ENCODE measurements at places on chromosomes 5 and 9. TPM values are rescaled to one million over a fixed set of nuclear protein-coding genes. Genes with fewer than 3 reads are reported as not detected.

- peaks cover 14% of the 10 kb centered on the region for H3K36me3 ChIP-seq
- DNase-seq, result peak; percentile 85
- peak within 1 kb of the TSS; percentile 94 for H3K4me3 ChIP-seq
- peaks cover 33% of the 10 kb centered on the region for H3K4me1 ChIP-seq
- peak within 1 kb of the TSS; percentile 98 for H3K27ac ChIP-seq
Observed at GRCh38 chr9:34620061-34620994, at the start of gene DCTN3. Gene DCTN3, minus strand, starts transcription at chr9:34620495. Its CDS starts 31 bp downstream, at chr9:34620464.

GRCh38 chr5:401146-402034, 41.6 kb upstream of the EXOC3 start:
- no peak for DNase-seq
- H3K27ac ChIP-seq, result no peak overlapping the region
- H3K4me3 ChIP-seq, result no peak overlapping the region
- no peaks in the 10 kb centered on the region for H3K4me1 ChIP-seq
- H3K27me3 ChIP-seq, result peaks cover 55% of the 10 kb centered on the region
- H3K36me3 ChIP-seq, result no peaks in the 10 kb centered on the region

The CNTNAP3B gene
- 0.37 TPM for total RNA-seq

DNA sequence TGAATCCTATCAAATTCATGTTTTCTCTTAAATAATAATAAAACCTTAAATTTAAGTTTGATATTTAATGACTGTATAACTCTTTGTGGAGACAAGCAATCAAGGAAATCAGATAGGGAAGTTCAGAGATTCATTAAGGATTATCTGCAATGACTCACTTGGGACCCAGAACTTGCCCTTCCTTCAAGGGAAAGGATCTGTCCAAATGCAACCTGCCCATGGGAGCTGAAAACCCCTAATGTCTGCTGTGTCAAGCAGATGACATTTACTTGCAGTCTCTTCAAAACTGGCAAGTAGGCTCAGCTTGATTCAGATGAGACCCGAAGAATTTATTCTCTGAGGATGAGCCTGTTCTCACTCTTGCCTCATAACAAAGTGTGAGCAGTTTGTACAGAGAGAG, 1577.6 kb downstream of the EFNA5 start:
- no peaks in the 10 kb centered on the region for H3K27me3 ChIP-seq
- H3K4me3 ChIP-seq, result no peak overlapping the region
- no peaks in the 10 kb centered on the region for H3K36me3 ChIP-seq
- no peak overlapping the region for H3K27ac ChIP-seq
- no peaks in the 10 kb centered on the region for H3K4me1 ChIP-seq

DNA sequence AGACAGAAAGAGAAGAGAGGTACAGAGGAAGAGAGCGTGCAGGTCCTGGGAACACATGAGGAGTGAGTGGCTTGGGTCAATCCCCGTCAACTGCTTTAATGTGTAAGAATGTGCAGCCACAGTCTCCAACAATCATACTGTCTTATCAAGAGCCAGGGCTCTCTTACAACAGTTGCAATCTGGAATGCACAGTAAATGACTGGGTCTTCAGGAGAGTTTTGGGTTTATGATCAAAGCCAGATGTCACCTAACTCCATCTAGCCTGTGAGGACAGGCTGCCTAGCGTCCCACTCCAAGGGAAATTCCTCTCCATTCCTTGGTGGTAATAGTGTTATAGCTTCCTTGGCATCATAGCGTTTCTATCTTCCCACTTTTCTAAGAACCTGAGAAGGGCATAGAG, 75.0 kb upstream of the TRIO start:
- H3K27me3 ChIP-seq, result peaks cover 13% of the 10 kb centered on the region
- no peak overlapping the region for H3K4me3 ChIP-seq
- no peak for DNase-seq
- no peaks in the 10 kb centered on the region for H3K4me1 ChIP-seq
- H3K27ac ChIP-seq, result no peak overlapping the region

DNA sequence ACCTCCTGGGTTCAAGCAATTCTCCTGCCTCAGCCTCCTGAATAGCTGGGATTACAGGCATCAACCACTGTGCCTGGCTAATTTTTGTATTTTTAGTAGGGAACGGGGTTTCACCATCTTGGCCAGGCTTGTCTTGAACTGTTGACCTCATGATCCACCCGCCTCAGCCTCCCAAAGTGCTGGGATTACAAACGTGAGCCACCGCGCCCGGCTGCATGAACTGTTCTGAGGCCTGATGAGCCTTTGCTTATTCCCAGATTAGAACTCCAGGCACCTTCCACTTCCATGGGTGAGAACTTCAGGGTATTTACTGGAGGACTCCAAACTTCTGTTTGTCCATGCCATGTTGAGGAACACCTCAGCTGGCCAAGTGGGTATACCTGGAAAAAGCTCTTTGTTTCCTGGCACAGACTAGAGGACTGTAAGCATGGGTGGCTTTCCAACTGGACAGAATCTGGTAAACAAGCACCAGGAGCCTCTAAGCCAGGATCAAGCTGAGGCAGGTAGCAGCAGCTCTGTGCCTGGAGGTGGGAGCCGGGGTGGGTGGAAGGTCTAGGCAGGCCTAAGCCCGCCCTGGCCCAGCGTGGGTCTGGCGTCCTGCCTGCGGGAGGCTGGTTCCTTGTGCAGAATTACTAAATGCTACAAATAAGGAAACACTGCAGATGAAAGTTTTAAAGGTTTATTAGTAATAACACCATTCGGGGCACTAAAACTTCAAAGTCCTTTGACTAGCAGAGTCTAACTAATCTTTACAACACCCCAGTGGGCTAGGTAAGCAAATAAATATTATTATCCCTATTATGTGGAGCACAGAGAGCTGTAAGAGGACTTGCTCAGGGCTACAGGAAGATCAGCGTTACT, 78.4 kb downstream of the SEMA5A start:
- no peak overlapping the region for H3K27ac ChIP-seq
- DNase-seq, result no peak
- no peaks in the 10 kb centered on the region for H3K36me3 ChIP-seq
- H3K4me1 ChIP-seq, result no peaks in the 10 kb centered on the region

DNA sequence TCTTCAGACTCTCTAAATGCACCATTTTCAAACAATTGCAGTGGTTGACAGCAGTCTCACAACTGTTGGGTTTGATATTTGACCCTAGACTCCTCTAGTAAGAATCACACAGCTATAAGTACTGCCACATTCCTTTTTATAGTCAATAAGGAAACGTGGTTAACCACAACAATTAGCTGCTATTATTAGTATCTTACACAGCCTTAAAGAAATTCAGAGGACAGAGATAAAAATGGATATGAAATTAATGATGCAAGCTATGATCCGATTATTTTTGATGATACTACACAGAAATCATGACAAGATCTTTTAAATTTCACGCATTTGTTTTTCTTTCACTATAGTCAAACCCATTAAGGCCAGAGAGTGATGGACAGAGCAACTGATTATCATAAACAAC, 288.6 kb upstream of the C9orf72 start:
- H3K27me3 ChIP-seq, result no peaks in the 10 kb centered on the region
- no peaks in the 10 kb centered on the region for H3K36me3 ChIP-seq
- DNase-seq, result no peak

GRCh38 chr5:156496291-156496690, 169.3 kb downstream of the SGCD start:
- no peaks in the 10 kb centered on the region for H3K4me1 ChIP-seq
- no peaks in the 10 kb centered on the region for H3K36me3 ChIP-seq
- no peak for DNase-seq
- peaks cover 24% of the 10 kb centered on the region for H3K27me3 ChIP-seq

DNA sequence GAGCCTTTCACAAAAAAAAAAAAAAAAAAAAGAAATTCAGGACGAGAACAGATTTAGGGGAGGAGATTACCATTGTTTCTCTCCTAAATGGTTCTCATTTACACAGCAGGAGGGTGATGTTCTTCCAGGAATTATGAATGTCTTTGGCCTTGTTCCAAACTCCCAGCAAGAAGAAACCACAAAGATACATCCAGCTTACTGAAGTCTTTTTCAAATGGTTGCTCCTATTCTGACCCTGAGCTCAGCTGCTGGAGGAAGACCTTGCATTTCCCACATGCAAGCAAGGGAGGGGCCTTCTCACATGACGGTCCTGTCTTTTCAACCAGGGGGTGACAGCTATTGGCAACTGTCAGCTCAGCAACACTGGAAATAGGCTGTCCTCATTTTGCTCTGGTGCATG, 203.0 kb upstream of the VLDLR start:
- no peak overlapping the region for H3K4me3 ChIP-seq
- H3K27me3 ChIP-seq, result peaks cover 48% of the 10 kb centered on the region
- H3K36me3 ChIP-seq, result no peaks in the 10 kb centered on the region
- DNase-seq, result no peak
- H3K27ac ChIP-seq, result no peak overlapping the region
- H3K4me1 ChIP-seq, result no peaks in the 10 kb centered on the region

DNA sequence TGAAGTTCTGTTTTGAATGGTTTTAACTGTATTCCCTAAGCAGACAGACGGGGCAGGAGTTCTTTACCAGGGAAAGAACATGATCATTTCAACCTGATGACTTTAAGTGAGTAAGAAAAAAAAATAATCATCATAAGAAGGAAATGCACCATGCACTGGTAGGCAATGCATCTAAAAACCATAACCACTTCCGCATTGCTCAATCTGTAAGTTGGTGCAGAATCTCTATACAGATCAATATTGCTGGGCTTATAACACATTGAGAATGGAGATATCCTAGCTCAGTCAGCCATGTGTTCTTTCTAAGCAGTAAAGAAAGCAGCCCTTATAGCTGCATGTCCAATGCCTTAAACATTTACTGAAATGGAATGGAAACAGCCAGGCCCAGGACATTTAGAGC, 407.1 kb upstream of the DMAC1 start:
- H3K27ac ChIP-seq, result no peak overlapping the region
- H3K27me3 ChIP-seq, result no peaks in the 10 kb centered on the region
- no peaks in the 10 kb centered on the region for H3K36me3 ChIP-seq
- no peak overlapping the region for H3K4me3 ChIP-seq

GRCh38 chr9:114811966-114812636, 6.3 kb upstream of the TNFSF15 start:
- no peaks in the 10 kb centered on the region for H3K36me3 ChIP-seq
- no peak overlapping the region for H3K4me3 ChIP-seq
- DNase-seq, result no peak

GRCh38 chr9:35726931-35727330, 5.1 kb downstream of the TLN1 start:
- DNase-seq, result no peak
- H3K4me1 ChIP-seq, result peaks cover 23% of the 10 kb centered on the region
- H3K27me3 ChIP-seq, result no peaks in the 10 kb centered on the region

GRCh38 chr9:97873425-97873824, 20.4 kb downstream of the FOXE1 start:
- H3K27me3 ChIP-seq, result no peaks in the 10 kb centered on the region
- H3K4me1 ChIP-seq, result peaks cover 3% of the 10 kb centered on the region
- peaks cover 10% of the 10 kb centered on the region for H3K36me3 ChIP-seq
- H3K27ac ChIP-seq, result no peak overlapping the region

The LCN12 gene
- 4.2 TPM for total RNA-seq

The PANK3 gene
- 39.2 TPM for total RNA-seq

- DNase-seq, result peak; percentile 7
- H3K4me1 ChIP-seq, result peaks cover 8% of the 10 kb centered on the region
- H3K27ac ChIP-seq, result no peak overlapping the region
- H3K4me3 ChIP-seq, result no peak overlapping the region
Observed at GRCh38 chr9:136655536-136656182, 7.1 kb upstream of the EGFL7 start.

GRCh38 chr9:110763568-110763967, 95.0 kb downstream of the MUSK start:
- H3K27me3 ChIP-seq, result no peaks in the 10 kb centered on the region
- H3K27ac ChIP-seq, result no peak overlapping the region
- DNase-seq, result no peak

- H3K4me1 ChIP-seq, result peaks cover 26% of the 10 kb centered on the region
- peak overlapping the region; percentile 86 for H3K27ac ChIP-seq
- no peaks in the 10 kb centered on the region for H3K27me3 ChIP-seq
Observed at GRCh38 chr9:295576-295975, 80.9 kb downstream of the DOCK8 start.

- H3K4me1 ChIP-seq, result no peaks in the 10 kb centered on the region
- no peak for DNase-seq
- no peaks in the 10 kb centered on the region for H3K36me3 ChIP-seq
- H3K27me3 ChIP-seq, result peaks cover 26% of the 10 kb centered on the region
- no peak overlapping the region for H3K27ac ChIP-seq
- H3K4me3 ChIP-seq, result no peak overlapping the region
Observed at GRCh38 chr5:110707260-110707844, 19.1 kb downstream of the TMEM232 start.

The GOLM1 gene
- not detected for total RNA-seq

The GLRA1 gene
- total RNA-seq, result not detected

- H3K4me3 ChIP-seq, result no peak overlapping the region
- no peak overlapping the region for H3K27ac ChIP-seq
- peaks cover 10% of the 10 kb centered on the region for H3K36me3 ChIP-seq
- DNase-seq, result no peak
Observed at GRCh38 chr5:126488443-126489065, 65.3 kb downstream of the GRAMD2B start.

GRCh38 chr5:89597878-89598277, 714.9 kb upstream of the MEF2C start:
- no peaks in the 10 kb centered on the region for H3K36me3 ChIP-seq
- no peaks in the 10 kb centered on the region for H3K4me1 ChIP-seq
- no peak overlapping the region for H3K27ac ChIP-seq
- no peaks in the 10 kb centered on the region for H3K27me3 ChIP-seq

The CDH18 gene
- total RNA-seq, result not detected

- no peaks in the 10 kb centered on the region for H3K27me3 ChIP-seq
- no peak for DNase-seq
- no peak overlapping the region for H3K4me3 ChIP-seq
- no peak overlapping the region for H3K27ac ChIP-seq
Observed at GRCh38 chr9:116555556-116556155, 131.4 kb upstream of the TRIM32 start.

DNA sequence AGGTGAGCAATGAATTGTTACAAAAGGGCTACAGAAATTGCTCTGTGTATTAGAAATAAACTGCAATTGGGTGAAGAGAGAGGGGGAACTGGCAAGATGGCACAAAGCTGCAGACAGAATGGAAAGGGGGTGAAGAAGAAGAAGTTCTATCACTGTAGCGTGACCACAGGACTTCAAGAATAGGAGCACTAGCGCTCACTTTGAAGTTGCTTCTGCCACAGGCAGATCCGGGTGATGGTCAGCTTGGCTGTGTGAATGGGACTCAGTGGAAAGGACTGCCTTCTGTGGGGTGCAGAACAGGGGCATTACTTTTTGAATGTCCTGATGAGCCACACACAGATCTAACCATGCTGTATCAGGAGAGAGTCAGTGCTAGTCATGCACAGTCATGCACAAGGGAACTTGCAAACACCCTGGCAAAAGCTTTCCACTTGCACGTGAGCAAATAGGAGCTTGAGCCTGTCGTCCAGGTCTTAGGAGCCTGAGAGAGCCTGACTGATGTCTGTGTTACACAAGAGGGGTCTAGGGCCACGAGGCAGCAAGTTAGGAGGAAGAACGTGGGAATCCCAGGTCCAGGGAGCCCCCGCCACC, 16.3 kb downstream of the IL5 start:
- H3K4me3 ChIP-seq, result peak overlapping the region; percentile 69
- H3K4me1 ChIP-seq, result peaks cover 22% of the 10 kb centered on the region
- no peak for DNase-seq
- H3K27me3 ChIP-seq, result peaks cover 12% of the 10 kb centered on the region

GRCh38 chr9:6777213-6777902, 19.6 kb downstream of the KDM4C start:
- no peak overlapping the region for H3K4me3 ChIP-seq
- no peak for DNase-seq
- H3K27ac ChIP-seq, result peak overlapping the region; percentile 60
- no peaks in the 10 kb centered on the region for H3K27me3 ChIP-seq

Data from T-helper 17 cell (primary cell).